ENCODE measurements at places on chromosomes 2 and 18.

DNA sequence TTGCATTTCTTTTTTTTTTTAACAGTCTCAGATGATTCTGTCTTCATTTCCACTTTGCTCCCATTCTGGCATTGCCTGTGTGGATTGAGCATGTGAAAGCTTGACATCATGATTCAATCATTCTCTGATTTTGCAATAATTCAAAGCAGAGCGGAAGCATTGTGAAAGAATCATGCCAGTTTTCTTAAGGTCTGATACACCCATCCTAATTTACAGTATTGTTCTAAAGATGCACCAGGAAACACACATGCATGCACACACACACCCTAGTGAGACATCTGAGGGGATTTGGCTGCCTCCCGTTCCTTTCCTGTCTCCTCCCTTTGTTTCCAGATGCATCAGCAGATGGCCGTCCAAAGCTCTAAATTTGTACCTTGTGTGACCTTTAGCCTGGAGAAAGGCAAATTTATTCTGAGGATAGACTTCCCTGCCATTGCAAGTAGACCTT is 97.3 kb downstream of the FMNL2 start:
- DNase-seq, result no peak

- DNase-seq, result no peak
Measured at GRCh38 chr2:35864141-35864540, 491.4 kb upstream of the CRIM1 start.

- DNase-seq, result no peak
Measured at GRCh38 chr18:68316636-68317035, 398.3 kb downstream of the TMX3 start.

- DNase-seq, result no peak
Measured at GRCh38 chr2:207229161-207229560, 63.4 kb upstream of the KLF7 start.

DNA sequence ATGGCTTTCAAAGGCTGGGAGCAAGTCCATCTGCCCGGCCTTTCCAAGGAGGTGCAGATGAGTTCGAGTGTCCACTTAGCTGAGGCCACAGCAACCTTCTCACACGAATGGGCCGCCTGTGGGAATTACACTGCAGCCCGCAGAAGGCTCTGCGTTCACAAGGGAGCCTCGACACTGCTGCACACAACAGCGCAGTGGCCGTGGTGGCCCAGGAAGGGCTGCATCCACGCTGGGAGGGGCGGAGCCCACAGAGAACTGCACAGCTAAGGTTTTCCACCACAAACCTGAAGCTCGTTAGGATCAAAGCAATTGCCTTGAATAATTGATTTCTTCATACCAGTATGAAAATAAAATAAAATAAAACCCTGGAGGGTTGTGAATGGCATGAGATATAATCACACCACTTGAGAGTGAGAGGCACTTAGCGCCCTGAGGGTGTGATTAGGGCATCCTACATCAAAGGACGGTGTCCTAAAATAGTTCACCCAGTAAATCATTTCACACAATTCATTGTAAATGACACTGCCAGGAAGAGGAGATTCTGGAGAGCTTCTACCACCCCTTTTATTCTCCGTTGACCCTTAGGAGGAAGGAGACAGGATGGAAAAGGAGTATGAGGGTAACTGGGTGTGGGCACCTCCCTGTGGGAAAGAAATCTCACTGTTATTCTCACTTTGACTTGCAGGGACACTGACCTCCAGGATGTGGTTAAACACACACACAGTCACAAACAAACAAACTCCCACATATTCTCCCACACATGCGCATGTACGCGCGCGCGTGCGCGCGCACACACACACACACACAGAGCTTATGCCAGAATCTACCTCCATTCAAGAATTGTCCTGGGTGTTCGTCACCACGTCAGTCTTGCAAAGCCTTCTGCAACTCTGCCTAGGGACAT is 256.6 kb upstream of the ID2 start:
- no peak for DNase-seq

DNA sequence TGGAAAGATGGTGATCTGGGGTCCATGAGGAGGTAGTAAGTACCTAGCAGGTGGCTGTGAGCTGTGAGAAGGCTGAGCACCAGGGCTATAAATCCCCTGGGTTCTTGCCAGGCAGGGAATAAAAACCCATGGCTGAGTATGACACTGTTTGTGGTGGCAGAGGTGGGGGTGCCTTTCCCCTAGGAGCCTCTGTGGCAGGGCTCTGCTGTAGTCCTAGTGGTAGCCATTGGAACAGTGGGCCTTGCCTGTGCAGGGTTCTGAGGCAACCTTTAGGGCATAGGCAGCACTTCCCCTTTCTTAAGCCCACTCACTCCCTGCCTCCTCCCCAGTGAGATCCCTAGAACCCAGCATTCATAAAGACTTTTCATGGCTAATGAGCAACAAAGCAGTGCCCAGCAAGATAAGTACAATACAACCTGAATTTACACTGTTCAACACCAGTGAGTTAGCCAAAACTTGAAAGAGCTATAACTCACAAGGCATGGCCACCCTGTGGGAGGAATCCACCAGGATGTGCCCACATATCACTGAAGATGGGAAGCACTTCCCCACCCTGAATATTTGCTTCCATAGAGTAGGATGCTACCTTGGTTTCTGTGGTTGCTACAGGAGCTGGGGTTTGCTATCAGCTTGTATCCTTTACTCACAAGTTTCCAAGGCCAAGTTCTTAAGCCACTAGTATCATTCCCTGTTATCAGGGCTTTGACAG is 100.9 kb upstream of the NEUROD1 start:
- no peak for DNase-seq

DNA sequence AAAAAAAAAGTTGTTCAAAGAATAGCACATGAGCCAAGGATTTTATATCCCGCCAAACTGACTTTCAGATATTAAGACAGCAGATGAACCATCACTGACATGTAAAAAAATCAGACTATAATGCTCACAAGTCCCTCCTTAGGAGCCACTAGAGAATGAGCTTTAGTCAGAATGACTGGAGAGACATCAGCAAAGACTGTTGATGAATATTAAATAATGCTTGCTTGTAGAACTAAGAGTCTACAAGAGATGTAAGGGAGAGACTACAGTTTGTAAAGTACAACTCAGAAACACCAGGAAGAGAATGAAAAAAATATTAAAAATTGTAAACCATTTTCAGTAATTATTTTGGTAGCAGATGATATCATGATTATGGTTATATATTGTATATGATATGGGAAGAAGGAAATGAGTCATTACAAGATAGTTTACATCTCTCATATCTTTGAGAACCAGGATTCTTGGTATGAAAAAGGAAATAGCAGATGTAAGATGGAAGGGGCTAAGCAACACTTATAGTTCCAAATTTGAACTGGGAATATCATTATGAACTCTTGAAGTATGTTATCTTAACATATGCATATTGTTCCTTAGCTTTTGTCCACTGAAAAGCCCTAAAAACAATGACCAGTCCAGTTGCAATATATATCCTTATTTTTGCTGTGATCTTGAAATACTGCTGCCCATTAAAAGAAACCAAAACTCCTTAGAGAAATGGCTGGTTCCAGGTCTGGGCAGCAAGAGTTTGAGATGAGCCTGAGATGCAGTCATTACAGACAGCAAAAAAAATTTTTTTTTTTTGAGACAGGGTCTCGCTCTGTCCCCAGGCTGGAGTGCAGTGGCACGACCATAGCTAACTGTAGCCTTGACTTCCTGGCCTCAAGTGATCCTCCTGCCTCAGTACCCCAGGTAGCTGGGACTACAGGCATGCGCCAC is 55.7 kb downstream of the PTPN2 start:
- no peak for DNase-seq

DNA sequence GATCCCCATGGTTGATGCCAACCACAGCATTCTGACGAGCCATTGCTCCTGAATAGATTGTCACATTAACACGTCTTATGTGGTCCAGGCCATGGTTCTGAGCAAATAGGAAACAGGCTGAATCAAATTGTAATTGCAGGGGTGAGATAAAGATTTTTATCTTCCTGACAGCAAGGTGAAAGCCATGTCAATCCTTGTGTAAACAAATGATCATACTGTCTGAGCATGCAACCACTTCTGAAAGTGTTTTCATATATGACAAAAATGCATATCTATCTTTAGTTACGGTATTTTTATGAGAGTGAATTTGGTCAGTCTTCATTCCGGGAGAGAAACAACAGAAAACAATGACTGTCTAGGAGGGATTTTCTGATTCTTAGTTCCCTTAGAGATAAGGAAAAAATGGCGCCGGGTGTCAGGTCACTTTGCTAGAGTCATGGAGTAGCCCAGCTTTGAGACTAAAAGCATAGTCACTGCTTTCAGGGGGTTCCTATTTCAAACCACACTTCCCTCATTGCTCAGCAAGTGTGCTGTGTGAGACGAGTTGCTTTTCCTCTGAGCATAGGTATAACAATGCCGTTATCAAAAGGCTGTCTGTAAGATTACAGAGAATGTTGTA is 958.9 kb downstream of the DCDC2C start:
- DNase-seq, result no peak
